ENCODE measurements at places on chromosomes 12 and 14. TPM values are rescaled to one million over a fixed set of nuclear protein-coding genes. Genes with fewer than 3 reads are reported as not detected.

MANSC4 gene
- 0.29 TPM for total RNA-seq

TMEM233 gene
- not detected for total RNA-seq

RABGGTA gene
- total RNA-seq = 34.5 TPM

RPGRIP1 gene
- 0.35 TPM for total RNA-seq

ALDH2 gene
- 41.7 TPM for total RNA-seq

DAO gene
- not detected for total RNA-seq

CLEC1B gene
- 0.51 TPM for total RNA-seq

CLEC2A gene
- 0.29 TPM for total RNA-seq

ZNF140 gene
- 29.2 TPM for total RNA-seq

ASCL1 gene
- total RNA-seq = not detected

PAPOLA gene
- total RNA-seq = 196 TPM

MYL6 gene
- total RNA-seq = 830 TPM

COX6A1 gene
- 230 TPM for total RNA-seq

PPP4R4 gene
- 0.54 TPM for total RNA-seq

SLC8A3 gene
- 0.22 TPM for total RNA-seq

LPAR5 gene
- 1.3 TPM for total RNA-seq

KRT85 gene
- not detected for total RNA-seq

RNASE7 gene
- total RNA-seq = 0.66 TPM

RASAL1 gene
- 0.65 TPM for total RNA-seq

AMN gene
- 3.5 TPM for total RNA-seq

ADGRD1 gene
- total RNA-seq = 5.5 TPM

SLC5A8 gene
- total RNA-seq = not detected

DPY19L2 gene
- total RNA-seq = 19.0 TPM

FAM181A gene
- not detected for total RNA-seq

MUCL1 gene
- total RNA-seq = not detected

LRRC10 gene
- not detected for total RNA-seq

KCNC2 gene
- total RNA-seq = 1.4 TPM

CINP gene
- 24.3 TPM for total RNA-seq

NELL2 gene
- total RNA-seq = 1.9 TPM
